NCI-H446 treated with DMSO at 0.1 percent for 48 hours (cell line): ENCODE measurements at places on chromosomes 5 and 9.

DNA sequence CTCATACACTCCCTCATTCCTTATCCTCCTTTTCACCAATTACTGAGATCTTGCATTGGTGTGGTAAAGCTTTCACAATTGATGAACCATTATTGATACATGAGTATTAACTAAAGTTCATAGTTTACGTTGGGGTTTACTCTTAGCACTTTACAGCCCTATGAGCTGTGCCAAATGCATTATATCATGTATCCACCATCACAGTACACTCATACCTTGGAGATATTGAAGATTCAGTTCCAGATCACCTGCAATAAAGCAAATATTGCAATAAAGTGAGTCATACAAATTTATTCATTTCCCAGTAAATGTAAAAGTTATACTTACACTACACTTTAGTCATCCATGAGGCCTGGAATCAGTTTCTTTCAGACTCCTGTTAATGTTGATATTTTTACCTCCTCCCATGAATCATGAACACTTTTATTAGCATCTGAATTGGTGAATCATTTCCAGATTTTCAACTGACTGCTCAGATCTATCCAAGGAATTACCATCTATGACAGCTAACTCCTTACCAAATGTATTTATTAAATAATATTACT is 546.6 kb upstream of the PTPRD start:
- DNase-seq: no peak

DNA sequence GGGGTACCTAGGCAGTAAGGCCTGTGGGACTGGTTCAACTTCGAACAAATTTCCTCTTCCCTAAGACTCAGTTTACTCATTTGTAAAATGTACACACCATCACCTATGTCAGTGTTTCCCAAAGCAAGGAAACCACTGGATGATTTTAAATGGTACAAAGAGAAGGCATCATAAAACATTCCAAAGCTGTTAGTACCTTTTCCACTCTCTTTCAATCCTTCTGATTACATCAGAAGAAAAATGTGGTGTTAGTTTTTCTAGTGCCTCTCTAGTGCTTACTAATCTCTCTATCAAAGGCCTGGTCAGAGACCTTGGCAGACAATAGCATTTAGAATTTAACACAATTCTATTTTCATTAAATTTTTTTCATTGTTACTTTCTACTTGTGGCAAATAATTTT is 18.1 kb downstream of the NR6A1 start:
- no peak for DNase-seq

- no peak for DNase-seq
Observed at GRCh38 chr9:113594484-113595299, 131.2 kb downstream of the RGS3 start.

DNA sequence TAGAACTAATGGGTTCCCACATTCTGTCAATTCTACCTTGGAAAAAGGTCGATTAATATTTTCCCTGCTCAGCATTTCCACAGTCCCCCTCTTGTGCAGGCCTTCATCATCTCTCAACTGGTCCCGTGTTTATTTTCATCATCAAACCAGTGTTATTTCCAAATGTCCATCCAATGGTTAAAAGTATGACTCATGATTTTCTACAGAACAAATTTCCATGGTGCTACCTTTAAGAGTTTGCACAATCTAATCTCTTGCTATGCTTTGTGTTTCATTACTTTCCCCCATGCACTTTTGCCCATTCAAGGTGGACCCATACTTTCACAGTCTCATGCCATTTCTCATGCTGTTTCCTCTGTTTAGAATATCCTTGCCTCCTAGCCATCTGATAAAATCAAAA is 143.7 kb downstream of the CCDC192 start:
- no peak for DNase-seq

- no peak for DNase-seq
Observed at GRCh38 chr5:57664700-57665099, 182.1 kb upstream of the ACTBL2 start.

DNA sequence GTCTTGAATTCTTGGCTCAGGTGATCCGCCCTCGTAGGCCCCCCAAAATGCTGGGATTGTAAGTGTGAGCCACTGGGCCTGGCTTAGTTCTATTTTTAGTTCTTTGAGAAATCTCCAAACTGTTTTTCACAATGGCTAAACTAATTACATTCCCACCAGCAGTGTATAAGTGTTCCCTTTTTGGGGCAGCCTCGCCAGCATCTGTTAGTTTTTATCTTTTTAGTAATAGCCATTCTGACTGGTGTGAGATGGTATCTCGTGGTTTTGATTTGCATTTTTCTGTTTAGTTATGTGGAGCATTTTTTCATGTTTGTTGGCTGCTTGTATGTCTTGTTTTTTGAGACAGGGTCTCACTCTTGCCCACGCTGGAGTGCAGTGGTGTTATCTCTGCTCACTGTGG is 28.2 kb downstream of the CNOT6 start:
- no peak for DNase-seq

DNA sequence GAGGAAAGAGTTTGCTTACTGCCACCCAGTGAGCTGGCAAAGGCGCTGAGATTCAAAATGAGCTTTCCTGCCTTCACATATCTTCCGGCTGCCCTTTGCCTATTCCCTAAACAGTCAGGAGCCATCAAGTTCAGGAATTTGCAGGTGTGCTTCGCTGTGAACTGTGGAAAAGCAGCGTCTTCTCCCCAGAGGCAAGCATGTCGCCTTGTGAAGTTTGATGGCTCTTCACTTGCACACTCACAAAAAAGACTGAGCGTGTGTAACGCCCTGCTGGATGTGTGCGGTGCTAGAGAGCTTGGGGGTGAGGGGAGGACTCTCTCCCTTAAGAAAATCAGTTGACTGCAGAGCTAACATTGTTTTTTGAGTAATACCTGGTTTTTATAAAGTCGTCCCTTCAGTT is 288.7 kb downstream of the DOCK8 start:
- DNase-seq: no peak

- DNase-seq: no peak
Observed at GRCh38 chr5:173998531-173998930, 9.6 kb downstream of the C5orf47 start.
